Kidney capillary endothelial cell (primary cell): ENCODE measurements at places on chromosomes 13 and 19.

- no peak for DNase-seq
Observed at GRCh38 chr13:112729408-112729807, 39.6 kb downstream of the ATP11A start.

- no peak for DNase-seq
Observed at GRCh38 chr19:20503476-20503875, 62.1 kb downstream of the ZNF737 start.

DNA sequence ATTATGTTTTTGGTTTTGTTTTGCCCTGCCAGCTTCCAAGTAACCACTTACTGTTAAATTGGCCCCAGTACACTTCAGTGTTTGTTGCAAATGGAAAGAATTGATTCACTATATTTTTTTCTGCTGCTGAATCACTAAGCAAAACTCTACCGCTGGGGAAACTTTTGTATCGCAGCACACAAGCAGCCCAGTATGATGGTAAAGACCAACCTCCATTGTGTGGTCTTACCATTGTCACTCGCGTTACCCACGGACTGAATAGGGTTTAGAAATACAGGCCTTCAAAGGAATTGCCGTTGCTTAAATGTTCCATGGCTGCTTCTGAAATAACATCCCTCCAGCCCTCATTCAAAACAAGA lies 7.9 kb downstream of the SPATA13 start:
- DNase-seq, result no peak

DNA sequence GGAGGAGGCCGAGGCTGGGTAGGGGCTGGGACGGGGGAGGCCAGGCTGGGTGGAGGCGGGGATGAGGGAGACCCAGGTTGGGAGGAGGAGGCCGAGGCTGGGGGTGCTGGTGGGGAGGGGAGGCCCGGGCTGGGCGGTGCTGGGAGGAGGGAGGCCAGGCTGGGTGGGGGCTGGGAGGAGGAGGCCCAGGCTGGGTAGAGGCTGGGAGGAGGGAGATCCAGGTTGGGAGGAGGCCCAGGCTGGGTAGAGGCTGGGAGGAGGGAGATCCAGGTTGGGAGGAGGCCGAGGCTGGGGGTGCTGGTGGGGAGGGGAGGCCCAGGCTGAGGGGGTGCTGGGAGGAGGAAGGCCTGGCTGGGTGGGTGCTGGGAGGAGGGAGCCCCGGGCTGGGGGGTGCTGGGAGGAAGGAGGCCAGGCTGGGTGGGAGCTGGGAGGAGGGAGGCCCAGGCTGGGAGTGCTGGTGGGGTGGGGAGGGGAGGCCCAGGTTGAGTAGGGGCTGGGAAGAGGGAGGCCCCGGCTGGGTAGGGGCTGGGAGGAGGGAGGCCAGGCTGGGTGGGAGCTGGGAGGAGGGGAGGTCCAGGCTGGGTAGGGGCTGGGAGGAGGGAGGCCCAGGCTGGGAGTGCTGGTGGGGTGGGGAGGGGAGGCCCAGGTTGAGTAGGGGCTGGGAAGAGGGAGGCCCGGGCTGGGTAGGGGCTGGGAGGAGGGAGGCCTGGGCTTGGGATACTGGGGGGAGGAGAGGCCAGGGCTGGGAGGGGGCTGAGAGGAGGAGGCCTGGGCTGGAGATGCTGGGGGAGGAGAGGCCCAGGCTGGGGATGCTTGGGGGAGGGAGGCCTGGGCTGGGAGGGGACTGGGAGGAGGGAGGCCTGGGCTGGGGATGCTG lies 10.7 kb downstream of the TPGS1 start:
- no peak for DNase-seq

GRCh38 chr19:29040951-29041350 lies 172.0 kb downstream of the UQCRFS1 start:
- DNase-seq, result no peak

DNA sequence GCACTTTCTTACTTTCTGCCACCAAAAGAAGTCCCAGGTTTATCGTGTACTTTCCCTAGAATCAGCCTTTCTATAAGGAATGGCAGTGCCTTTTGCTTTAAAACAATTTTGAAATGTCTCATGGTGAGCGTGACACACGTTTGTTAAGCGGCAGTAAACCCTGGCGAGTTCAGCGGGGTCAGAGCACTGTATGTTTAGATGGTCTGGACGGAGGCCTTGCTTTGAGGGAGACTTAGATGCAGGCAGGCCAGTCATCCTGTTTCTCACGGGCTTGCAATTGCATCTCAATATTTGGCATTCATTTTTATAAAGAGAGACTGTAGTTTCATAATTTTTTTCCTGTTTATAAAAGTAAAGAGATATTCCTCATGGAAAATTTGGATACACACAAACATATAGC lies 96.4 kb downstream of the TNFRSF19 start:
- DNase-seq, result no peak

DNA sequence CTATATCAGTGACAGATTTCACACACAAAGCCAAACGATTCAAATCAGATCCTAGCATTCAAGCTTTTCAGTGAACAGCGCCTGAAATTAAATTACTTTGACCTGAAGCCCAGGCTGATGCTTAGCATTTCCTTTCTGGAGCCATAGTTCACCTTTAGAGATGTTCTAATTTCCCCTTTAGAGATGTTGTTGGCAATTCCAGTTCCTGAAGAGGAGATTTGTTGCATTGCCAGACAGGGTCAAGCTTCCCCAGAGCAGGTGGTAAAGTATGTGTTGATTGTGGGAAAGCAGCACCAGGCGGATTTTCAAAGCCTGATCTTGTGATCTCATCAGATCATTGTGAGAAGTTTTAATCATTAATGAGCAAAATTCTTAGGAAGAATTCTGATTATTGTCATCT lies 609.8 kb upstream of the KLF12 start:
- no peak for DNase-seq

GRCh38 chr13:68616600-68617222 lies 1386.6 kb upstream of the PCDH9 start:
- DNase-seq, result no peak

- no peak for DNase-seq
Observed at GRCh38 chr13:110907951-110908898, 6.6 kb downstream of the ANKRD10 start.
